CD4-positive, alpha-beta T cell treated with Interleukin-4 for 4 hours (primary cell): ENCODE measurements at places on chromosomes 5 and 9.
A peak's percentile ranks its signal among the peaks of the same experiment; 100 is the strongest.

DNA sequence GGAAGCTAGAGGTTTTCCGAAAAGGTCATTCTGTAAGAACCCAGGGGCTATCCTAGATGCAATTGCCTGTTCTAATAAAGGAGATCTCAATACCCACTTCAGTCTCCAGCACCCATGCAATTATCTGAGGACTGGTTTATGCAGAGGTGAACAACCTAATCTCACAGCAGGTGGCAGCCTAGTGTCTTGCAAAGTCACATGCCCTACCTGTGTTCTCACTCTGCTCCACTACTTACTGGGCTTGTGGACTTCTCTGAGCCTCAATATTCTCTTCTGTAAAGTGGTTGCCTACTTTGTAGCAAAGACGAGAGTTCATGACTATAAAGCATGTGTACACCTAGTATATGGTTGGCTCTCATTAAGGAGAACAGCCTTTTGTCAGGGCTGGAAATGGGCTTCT lies 21.0 kb upstream of the ALDH1B1 start:
- DNase-seq, result peak; percentile 2

GRCh38 chr5:144273232-144274027 lies 102.8 kb downstream of the KCTD16 start:
- DNase-seq, result no peak

DNA sequence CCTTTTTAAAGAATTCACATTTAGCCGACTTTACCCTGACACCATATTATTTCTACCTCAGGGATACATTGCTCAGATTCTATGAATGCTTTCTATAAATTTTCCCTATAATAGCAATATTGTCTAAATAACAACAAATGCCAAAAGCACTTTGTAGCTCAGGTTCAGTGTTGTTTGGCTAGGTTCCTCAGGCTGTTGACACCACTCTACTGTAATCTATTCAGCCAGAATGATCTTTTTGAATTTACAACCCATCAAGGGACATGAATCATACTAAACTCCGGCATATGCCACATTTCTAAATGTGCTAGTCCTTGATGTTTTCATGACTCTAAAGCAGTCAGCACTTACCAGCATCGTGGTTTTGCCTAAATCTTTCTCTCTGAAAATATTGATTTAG lies 641.5 kb upstream of the CDH10 start:
- DNase-seq, result no peak

- DNase-seq, result no peak
Observed at GRCh38 chr5:11363631-11364178, 540.5 kb downstream of the CTNND2 start.

GRCh38 chr5:108739376-108739775 lies 8.3 kb upstream of the FER start:
- DNase-seq, result no peak

DNA sequence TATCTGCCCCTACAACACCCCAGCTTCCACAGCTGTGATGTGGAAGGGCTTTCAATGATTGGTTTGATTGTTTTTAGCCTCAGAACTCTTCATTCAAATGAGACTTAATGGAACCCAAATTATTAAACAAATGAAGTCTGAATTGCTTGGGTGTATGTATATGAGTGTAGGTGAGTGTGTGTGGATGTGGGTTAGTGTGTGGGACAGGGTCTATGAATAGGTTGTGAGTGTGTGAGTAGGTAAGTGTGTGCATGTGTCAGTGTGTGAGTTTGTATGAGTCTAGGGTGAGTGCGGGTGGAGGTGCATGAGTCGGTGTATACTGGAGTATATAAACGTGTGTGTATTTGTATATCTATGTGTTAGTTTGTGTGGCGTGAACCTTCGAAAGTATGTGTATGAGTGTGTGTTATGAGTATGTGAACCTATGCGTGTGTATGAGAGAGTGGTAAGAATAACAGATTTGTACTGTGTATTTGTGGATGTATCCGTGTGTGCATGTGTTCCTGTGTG lies 26.9 kb downstream of the COL15A1 start:
- DNase-seq, result no peak

GRCh38 chr5:110321117-110321516 lies 405.4 kb downstream of the TMEM232 start:
- no peak for DNase-seq

- no peak for DNase-seq
Observed at GRCh38 chr5:169944115-169944514, 36.2 kb downstream of the INSYN2B start.

DNA sequence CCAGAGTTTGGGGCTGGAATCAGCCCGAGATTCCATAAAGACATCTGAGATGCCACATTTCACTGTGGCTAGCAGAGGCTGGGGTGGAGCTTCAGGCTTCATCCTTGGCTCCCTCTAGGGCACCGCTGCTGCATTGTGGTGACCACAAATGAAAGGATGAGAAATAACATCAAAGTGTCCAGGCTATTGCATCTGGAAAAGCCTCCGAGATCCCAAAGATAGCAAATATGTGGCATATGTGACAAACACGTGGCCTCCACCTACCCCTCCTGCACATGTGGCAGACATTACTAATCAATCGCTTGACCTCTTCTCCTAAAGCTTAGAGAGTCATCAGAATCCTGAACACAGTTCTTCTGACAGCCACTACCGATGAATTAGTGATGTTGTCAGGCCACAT lies 4.5 kb downstream of the SPARC start:
- DNase-seq, result no peak

GRCh38 chr9:107742531-107743309 lies 253.2 kb upstream of the KLF4 start:
- no peak for DNase-seq

DNA sequence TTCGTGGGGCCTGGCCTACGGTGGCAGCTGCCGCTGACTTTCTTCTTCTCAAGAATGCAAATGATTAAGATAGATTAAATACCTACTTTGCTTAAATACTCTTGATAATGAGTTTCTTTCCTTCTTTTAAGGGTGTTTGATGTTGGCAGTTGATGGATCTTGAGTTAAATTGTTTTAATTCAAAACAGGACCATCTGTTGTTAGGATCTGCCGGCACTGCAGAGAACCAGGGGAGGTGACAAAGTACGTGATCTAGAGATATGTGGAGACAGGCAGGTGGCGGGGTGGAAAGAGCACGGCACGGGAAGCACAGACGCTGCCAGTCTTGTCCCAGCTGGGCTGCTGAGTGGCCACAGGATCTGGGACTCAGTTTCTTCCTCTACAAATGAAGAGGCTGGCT lies 37.9 kb downstream of the MED27 start:
- no peak for DNase-seq

DNA sequence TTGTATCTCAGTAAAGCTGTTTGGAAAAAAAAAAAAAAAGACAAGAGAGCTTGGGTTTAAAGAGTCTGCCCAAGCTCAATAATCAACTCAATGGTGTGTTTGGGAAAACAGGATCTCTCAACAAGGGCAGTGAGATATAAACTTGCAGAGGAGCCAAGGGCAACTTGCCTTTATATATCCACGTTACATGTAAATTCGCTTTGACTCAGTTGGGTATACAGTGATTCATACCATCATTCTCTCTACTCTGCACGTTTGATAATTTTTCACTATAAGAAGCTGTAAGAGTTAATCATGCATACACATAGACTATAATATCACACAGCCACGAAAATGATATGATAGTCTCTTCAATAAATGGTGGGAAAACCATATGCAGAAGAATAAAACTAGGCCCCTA lies 24.9 kb downstream of the ADAM19 start:
- no peak for DNase-seq

GRCh38 chr9:107809871-107810460 lies 320.4 kb upstream of the KLF4 start:
- DNase-seq, result no peak

GRCh38 chr5:111914966-111915636 lies 158.1 kb upstream of the NREP start:
- no peak for DNase-seq

GRCh38 chr5:55593115-55593472 lies 58.3 kb upstream of the PLPP1 start:
- no peak for DNase-seq

- DNase-seq, result no peak
Observed at GRCh38 chr5:143056339-143056704, 286.1 kb downstream of the ARHGAP26 start.

GRCh38 chr5:119366540-119366881 lies 10.7 kb downstream of the TNFAIP8 start:
- DNase-seq, result no peak

GRCh38 chr9:35972093-35972492 lies 14.1 kb upstream of the OR2S2 start:
- DNase-seq, result no peak

GRCh38 chr5:169584998-169585451 lies 1.5 kb downstream of the SPDL1 start:
- DNase-seq, result no peak

DNA sequence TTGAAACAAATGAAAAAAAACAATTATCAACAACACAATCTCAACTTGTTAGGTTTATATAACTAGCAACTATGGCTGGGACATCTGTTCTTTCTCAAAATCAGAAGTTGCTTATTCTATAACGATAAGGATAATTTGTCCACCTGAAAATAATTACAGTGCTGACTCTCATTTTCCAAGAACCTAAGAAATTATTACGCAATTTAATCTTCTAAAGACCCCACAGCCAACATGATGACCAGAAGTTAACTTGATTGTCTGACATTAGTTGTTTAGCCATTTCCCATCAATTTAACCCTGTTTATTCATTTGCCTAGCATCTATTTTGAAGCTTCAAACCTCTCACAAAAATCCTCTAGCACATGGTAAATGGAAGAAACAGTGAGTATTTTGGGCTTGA lies 293.8 kb downstream of the ELAVL2 start:
- DNase-seq, result no peak

- DNase-seq, result no peak
Observed at GRCh38 chr5:13378091-13378490, 566.4 kb downstream of the DNAH5 start.

DNA sequence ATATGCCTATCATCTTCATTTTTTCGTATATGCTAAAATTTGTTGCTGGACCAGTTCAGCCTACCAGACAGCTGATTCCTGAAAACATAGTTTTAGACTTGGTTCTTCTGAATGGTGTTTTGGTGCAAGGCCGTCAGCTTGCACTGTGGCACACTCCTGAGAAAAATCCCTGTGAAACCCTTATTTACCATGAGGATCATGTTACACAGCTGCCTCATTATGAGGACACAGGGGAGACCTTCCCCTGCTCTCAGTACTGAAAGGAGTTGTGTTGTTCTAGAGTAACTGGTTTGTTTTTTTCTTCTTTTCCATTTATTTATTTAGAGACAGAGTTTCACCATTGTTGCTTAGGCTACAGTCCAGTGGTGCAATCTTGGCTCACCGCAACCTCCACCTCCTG lies 37.6 kb downstream of the MAST4 start:
- no peak for DNase-seq

GRCh38 chr5:147801461-147801860 lies 18.9 kb upstream of the JAKMIP2 start:
- no peak for DNase-seq

GRCh38 chr5:157535042-157535865 lies 40.3 kb downstream of the ADAM19 start:
- DNase-seq, result no peak

DNA sequence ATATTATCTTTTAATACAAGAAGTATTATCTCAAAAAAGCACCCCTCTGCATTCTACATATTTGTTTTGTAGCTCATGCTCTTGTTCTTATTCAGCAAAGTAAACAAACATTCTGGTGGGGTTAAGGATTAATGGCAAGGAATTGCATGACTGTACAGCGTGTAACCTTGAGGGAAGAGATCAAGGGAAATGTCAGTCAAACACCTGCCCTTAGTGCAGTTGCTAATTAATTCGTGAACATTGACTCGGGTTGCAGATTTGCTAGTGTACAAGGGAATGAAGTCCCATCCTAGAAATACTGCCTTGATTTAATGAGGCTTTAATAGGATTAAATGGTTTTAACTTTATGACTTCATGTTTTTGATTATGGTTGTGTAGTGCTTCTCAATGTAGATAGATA lies 1758.1 kb downstream of the MAT2B start:
- no peak for DNase-seq

- peak; percentile 6 for DNase-seq
Observed at GRCh38 chr9:27460226-27461023, 63.7 kb upstream of the IFNK start.

- DNase-seq, result no peak
Observed at GRCh38 chr5:14569948-14570691, 11.5 kb upstream of the OTULINL start.

- DNase-seq, result no peak
Observed at GRCh38 chr5:121525706-121526105, 326.0 kb upstream of the FTMT start.

DNA sequence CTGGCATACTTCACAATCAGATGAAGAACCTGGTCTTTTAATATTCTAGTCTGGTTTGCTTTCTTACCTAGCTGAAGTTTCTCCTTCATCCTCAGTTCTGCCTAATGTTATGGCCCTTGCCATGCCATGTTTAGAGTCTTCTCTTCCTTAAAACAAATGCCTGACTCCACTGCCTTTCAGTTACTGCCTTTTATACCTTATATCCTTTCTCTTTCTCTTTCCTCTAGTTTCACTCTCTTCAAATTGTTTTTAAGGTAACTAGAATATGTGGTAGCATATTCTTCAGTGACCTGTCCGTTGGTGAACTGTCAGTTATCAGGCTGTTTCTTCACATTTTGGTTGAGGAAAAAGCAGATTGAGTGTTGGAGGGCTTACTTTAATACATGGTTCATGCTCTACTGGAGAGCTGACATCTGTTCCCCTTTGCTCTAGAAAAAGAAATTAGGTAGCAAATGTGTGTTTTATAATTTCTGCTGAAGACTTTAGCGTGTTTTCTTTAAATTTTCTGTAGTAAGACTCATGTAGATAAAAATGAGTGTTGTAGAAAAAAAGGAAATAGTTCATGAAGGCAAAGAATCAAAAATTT lies 103.8 kb downstream of the DMXL1 start:
- no peak for DNase-seq

DNA sequence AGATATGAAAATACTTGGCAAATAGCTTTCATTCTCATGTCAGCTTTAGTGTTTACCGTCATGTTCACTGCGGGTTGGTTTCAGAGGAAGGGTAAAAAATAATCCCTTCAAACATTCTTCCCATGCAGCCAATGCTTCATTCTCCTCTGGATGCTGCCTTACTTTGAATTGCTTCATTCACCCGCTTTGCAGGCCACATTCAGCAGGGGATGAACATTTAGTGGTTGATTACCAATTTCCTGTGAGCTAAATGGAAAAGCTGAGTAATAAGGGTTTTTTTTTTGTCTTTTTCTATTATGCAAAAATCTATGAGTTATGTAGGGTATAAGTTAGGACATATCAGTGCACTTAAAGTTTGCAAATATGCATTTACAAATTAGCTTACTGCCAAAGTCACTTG lies 96.3 kb upstream of the MEF2C start:
- no peak for DNase-seq

- DNase-seq, result no peak
Observed at GRCh38 chr5:14326035-14326903, 183.1 kb downstream of the TRIO start.

- no peak for DNase-seq
Observed at GRCh38 chr5:180354966-180355365, 1.8 kb upstream of the GFPT2 start.

GRCh38 chr5:15446552-15446951 lies 53.4 kb upstream of the FBXL7 start:
- DNase-seq, result no peak

GRCh38 chr5:58318468-58318867 lies 141.4 kb downstream of the PLK2 start:
- DNase-seq, result no peak
